Activated CD4-positive, alpha-beta T cell treated with anti-CD3 and anti-CD28 coated beads for 36 hours (primary cell): ENCODE measurements at places on chromosomes 12 and 14. TPM values are rescaled to one million over a fixed set of nuclear protein-coding genes. Genes with fewer than 3 reads are reported as not detected.

The SYT10 gene
- total RNA-seq: not detected

The HOXC5 gene
- not detected for total RNA-seq

The NIN gene
- total RNA-seq: 53.8 TPM

DNA sequence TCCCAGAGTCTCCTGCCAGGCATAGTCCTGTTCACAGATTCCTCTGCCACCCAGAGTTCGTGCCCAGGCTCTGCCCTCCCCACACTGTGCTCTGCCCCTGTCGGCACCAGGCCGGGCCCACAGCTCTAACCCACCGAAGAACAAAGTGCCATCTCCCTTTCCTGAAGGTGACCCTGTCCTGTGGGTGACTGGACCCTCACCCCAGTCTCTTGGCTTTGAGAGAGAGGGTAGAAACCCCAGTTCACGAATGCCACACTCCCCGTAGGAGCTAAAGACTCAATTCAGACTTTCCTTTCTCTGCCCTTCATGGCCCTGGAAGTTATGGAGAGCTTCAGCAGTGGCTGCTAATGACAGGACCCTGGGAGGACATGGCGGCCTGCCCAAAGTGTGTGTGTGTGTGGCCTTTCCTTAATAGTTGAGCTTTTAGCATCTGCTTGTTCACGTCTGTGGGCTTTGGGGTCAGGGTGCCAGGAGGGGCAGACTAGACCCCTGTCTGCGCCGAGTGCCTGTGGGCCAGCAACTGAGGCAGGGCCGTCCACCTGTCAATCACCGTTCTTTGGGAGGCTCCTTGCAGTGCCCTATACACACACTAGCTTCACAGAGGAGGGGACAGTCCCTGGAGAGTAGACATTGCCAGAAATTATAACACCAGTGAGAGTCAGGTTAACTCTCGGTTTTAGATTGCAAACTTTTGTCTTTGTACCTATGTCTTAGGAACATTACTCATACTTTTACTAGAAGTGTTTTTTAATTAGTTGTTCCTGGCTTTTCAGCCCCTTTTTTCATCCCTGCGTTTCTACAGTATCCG, 84.6 kb upstream of the DYNC1H1 start:
- H3K27ac ChIP-seq: peak overlapping the region; percentile 97
- peak overlapping the region; percentile 52 for H3K4me3 ChIP-seq
- DNase-seq: peak; percentile 53
- no peaks in the 10 kb centered on the region for H3K27me3 ChIP-seq
- H3K4me1 ChIP-seq: peaks cover 73% of the 10 kb centered on the region

DNA sequence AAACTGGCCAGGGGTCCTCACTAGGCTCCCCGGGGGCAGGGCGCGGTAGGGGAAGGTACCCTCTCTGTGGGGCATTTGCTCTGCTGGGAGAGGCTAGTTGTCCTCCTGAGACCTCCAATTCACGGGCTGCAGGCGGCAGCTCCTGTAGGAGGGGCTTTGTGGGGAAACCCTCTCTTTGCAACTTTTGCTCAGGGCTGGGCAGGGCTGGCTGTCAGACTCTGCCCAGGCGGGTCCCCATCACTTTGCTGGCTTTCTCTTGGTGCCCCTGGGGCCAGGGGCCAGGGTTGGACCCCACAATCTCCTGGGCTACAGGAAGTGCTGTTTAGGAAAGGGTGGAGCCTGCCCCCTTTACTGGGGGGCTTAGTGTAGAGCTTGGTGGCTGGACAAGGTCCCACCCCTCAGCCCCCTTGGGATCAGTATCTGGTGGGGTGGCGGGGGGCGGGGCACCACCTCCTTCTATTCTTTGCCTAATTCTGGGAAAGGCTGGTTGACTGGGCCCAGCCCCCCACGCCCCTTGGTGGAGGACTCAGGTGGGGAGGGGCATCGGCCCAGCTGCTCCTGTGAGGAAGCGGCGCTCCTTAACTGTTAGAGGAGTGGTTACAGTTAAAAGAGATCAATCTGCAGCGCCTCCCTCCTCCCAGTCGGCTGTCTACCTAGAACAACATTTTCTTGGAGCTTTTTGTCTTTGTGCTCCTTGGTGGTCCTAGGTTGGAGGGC, 918.7 kb downstream of the AACS start:
- no peak overlapping the region for H3K27ac ChIP-seq
- peak; percentile 3 for DNase-seq
- H3K4me1 ChIP-seq: peaks cover 4% of the 10 kb centered on the region
- no peaks in the 10 kb centered on the region for H3K36me3 ChIP-seq
- peak overlapping the region; percentile 32 for H3K4me3 ChIP-seq

DNA sequence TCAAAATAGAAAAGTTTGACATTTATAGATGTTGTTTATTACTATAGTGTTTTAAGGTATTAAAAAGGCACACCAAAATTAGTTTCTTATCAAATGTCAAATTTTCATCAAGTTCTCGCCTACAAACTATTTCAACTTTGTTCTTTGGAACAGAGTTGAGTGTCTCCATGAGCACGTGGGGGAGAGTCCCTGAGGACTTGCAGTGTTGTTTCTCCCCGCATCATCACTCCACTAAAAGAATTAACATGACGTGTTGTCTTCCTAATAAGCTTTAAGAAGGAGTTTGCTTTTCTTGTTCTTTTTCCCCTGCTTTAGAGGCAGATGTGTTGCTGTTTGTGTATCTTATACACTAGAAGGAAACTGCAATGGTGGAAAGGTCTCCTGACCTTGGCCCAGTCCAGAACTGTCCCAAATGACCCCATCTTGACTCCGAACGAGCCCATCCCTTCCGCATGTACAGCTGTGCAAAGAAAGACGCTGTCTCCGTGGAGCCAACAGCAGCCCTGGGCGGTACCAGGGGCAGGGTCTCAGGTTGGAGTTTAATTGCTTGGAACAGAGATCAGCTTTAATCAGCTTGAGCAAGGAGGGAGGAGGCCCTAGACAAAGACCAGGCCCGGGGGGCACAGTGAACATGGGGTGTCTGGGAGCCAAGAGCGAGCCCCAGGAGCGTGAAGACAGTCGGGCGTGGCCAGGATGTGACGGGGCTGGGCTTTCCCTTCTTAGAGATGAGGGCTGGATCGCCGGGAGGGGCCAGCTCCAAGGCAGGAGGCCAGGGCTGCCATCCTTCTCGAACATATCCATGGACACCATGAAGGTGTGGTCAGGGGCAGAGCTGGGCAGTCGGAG, 215.4 kb upstream of the RTL1 start:
- peaks cover 21% of the 10 kb centered on the region for H3K4me1 ChIP-seq
- H3K4me3 ChIP-seq: no peak overlapping the region
- H3K27ac ChIP-seq: no peak overlapping the region
- no peaks in the 10 kb centered on the region for H3K36me3 ChIP-seq
- peaks cover 5% of the 10 kb centered on the region for H3K27me3 ChIP-seq

DNA sequence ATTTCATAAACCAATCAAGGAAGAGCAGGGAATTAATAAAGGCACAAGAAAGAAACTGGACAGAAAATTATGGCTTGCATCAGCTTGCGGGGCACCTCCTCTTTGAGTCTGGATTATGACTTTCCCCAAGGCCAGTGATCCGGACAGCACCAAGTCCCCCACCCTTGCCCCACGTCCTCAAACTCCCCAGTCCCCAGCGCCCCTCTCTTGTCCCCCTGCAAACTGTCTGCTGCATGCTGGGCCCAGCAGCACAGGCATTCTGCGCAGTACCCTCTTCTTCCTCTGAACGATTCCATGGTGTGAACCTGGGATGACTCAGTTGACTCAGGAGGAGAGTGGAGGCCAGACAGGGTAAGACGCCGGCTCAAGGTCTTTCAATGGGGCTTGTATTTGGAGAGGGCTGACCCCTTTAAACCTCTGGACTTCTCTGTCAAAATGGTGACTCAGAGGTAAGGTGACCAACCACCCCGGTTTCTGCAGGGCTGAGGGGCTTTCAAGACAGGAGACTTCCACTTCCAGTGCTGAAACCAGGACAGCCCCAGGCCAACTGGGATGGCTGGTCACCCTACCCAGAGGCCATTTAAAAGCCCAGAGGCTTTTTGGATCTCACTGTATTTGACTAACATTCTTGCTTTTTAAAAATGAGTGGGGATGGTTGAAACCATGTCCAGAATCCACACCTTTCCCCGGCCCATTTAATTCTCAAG, 13.5 kb downstream of the C14orf132 start:
- DNase-seq: no peak
- H3K27me3 ChIP-seq: peaks cover 11% of the 10 kb centered on the region
- no peaks in the 10 kb centered on the region for H3K36me3 ChIP-seq

GRCh38 chr14:74945852-74946658, 9.3 kb downstream of the PGF start:
- DNase-seq: peak; percentile 87
- no peaks in the 10 kb centered on the region for H3K27me3 ChIP-seq
- no peak overlapping the region for H3K27ac ChIP-seq
- H3K36me3 ChIP-seq: no peaks in the 10 kb centered on the region
- H3K4me1 ChIP-seq: peaks cover 28% of the 10 kb centered on the region
- H3K4me3 ChIP-seq: no peak overlapping the region

GRCh38 chr12:91913651-91914050, 232.0 kb downstream of the BTG1 start:
- H3K27me3 ChIP-seq: no peaks in the 10 kb centered on the region
- H3K27ac ChIP-seq: no peak overlapping the region
- H3K4me3 ChIP-seq: no peak overlapping the region
- peaks cover 14% of the 10 kb centered on the region for H3K4me1 ChIP-seq

GRCh38 chr14:38198425-38198824, 9.3 kb upstream of the SSTR1 start:
- peaks cover 3% of the 10 kb centered on the region for H3K4me1 ChIP-seq
- H3K27ac ChIP-seq: no peak overlapping the region
- H3K4me3 ChIP-seq: no peak overlapping the region

- no peaks in the 10 kb centered on the region for H3K4me1 ChIP-seq
- no peak overlapping the region for H3K27ac ChIP-seq
- H3K36me3 ChIP-seq: no peaks in the 10 kb centered on the region
Measured at GRCh38 chr14:59004012-59004411, 184.5 kb upstream of the DAAM1 start.

DNA sequence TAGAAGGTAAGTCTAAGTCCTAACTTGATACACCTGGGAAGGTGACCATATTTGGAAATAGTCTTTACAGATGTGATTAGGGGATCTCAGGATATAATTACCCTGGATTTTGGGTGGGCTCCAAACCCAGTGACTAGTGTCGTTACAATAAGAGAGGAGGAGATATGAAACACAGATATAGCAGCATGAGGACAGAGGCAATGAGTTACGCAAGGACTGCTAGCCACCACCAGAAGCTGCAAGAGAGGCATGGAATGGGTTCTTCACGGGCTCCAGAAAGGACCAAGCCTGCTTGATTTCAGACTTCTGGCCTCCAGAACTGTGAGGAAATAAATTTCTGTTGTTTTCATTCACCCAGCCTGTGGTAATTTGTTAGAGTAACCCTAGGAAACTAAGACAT, 28.6 kb downstream of the FGFR1OP2 start:
- H3K4me3 ChIP-seq: no peak overlapping the region
- H3K27ac ChIP-seq: no peak overlapping the region
- H3K27me3 ChIP-seq: no peaks in the 10 kb centered on the region
- no peak for DNase-seq
